ENCODE measurements at places on chromosomes 6 and 20.

- no peak for DNase-seq
These were observed 497.1 kb downstream of the CD83 start for GRCh38 chr6:14614631-14615030.

GRCh38 chr20:37803438-37804307 lies 99.3 kb upstream of the VSTM2L start:
- DNase-seq = peak; percentile 93

- no peak for DNase-seq
These were observed 188.2 kb upstream of the PREP start for GRCh38 chr6:105591053-105591452.

- no peak for DNase-seq
These were observed 32.6 kb downstream of the MRPL14 start for GRCh38 chr6:44094403-44095242.

GRCh38 chr6:157440171-157440570 lies 59.2 kb downstream of the ZDHHC14 start:
- DNase-seq = no peak

- DNase-seq = peak; percentile 74
These were observed 248.0 kb downstream of the CDH26 start for GRCh38 chr20:60206259-60206658.

DNA sequence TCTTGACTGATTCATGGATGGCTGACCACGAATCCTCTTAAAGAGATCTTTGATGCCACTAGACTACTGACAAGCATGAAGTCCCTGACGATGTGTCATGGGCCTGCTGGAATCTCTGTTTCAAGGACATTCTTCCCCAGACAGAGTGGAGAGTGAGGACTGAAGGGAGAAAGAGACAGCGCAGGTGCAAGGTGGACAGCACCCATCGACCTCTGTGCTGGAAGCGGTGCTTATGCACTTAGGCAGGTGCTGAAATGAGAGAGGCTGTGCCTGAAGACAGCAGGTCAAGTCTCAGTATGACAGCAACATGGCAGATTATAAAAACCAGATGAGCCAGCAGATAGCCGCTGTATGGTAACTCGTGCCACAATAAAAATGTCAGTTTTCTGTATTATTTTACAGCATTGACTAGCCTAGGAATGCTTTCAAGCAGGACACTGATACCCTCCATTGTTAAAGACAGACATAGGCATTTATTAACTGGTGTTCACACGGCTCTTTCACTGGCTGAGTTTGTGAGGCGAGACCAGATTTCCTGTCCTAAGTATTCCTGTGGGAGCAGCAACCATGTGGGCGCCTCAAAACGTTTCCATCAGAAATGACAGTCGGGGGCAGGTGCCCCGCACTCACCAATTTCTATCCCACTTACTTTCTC lies 47.5 kb downstream of the FOXC1 start:
- peak; percentile 64 for DNase-seq

DNA sequence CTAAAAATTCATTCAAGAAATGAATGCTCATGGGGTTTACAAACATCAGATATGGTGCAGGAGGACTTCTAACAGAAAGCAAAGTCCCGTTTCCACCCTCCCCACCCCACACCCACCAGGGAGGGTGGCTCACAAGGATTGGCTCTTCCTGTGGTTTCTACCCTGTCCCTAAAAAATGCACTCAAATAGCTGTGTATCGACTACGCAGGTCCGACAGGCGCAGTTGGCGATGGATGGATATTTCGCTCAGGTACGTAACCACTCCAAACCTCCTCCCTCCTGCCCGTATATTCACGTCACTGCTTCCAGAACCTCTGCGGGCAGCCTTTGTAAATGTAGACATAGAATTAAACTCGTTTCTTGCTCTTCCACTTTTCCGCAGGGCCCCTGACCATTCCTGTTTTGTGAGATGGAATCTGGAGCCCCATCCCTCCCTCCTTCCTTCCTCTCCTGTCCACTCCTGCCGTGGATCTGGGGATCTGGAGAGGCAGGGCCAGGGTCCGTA lies 264.3 kb downstream of the BMP7 start:
- no peak for DNase-seq

DNA sequence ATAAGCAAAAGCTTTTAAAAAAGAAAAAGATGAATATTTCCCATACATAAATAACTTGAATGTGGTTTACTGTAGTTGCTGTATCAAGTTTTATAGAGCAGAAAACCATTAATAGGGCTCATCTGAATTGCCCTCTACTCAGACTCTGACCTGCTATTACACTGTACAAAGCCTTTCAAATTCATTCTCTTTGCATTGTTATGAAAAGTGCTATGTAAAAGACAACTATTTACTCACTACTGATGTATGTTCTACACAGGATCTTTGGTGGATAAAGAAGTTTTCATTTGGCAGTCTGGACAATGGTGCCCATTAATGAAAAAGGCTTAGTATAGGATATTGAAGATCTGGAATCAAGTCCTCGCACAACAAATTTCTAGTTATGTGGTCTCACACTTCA lies 199.1 kb upstream of the RUNX2 start:
- no peak for DNase-seq

DNA sequence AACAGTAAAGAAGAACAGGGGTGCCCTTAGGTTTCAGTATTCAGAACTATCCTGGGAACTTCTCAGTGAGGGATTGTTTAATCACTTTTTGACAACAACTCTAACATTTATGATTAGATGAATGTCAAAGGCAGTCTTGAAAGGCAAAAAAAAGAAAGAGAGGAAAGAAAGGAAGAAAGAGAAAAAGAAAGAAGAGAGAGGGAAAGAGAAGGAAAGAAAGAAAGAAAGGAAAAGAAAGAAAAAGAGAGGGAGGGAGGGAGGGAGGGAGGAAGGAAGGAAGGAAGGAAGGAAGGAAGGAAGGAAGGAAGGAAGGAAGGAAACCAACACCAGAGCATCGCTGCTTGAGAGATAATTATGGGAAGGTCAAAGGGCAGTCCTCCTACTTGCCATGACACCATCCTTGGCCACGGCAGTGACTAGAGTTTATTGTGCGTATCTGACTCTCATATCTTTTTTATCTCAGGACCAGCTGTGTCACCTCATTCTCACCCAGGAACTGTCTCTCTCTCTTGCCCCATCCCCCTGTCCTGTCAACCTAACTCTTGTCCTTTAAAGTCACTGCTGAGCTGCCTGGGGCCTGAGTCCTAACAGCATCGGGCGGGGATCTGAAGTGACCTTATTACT lies 96.8 kb upstream of the ATXN1 start:
- no peak for DNase-seq

DNA sequence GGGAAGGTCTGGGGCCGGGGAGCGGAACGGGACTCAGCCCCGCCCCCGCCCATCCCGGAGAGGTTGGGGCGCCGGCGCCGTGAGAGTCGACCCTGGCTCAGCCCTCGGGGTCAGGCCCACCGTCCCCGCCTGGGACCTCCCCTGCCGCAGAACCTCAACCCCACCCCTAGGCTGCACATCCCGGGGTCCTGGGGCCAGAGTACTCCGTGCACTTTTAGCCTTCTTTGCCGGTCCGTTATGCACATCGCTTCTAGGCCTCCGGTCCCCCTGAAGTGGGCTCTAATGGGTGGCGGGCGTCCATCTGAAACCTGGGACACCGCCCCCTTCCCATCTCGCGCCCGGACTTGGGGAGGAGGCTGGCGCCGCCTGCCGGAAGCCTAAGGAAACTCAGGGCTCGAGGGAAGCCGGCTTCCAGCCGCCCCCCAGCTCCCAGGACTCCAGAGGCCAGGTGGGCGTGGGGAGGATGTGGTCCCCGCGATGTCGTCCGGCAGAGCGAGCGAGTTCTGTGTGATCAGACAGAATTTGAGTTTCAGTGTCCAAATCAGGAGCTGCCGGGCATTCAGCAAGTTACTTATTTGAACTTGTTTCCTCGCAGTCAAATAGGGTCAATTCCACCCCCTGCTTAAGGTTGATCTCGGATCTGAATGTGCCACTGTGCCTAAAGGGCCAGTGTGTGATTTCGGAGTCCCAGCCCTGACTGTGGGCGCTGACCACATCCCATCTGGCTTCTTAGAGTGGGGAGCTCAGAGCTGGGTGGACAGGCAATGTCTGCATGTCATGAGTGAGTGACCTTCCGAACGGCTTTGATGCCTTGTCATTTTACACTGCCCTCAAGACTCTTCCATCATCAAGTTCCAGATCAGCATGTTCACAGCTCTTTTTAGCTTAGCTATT lies 47.6 kb downstream of the CPXM1 start:
- peak; percentile 76 for DNase-seq

DNA sequence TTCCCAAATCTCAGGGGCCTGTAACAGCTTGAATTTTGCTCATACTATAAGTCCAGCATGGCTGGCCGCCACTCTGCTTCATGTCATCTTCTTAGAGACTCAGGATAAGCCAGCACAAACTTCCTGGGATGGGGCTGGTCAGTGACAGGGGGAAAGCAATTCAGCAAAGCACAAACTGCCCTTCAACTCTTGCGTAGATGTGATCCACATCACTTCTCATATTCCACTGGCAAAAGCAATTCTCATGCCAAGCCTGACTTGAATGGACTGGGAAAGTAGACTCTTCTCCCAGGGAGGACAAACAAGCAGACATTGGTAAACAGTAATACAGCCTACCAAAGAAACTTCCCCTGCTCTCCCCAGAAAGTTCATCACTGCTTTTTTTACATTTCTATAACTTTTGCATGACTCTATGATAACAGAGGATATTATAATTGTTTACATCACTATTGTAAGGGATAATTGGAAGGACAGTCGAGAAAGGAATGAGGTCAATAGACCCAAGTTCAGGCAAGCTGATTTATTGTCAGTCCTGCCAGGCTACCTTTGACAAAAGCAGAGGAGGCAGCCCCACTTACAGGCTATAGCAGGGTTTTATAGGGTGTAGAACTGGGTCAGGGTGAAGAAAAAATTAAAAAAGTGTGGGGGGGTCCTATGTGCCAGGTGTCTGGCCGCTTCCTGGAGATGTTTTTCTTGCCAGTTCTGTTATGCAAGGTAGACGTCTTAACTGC lies 37.4 kb downstream of the RBM24 start:
- DNase-seq = peak; percentile 31

- no peak for DNase-seq
These were observed 66.8 kb downstream of the SCAND1 start for GRCh38 chr20:35887393-35888064.

DNA sequence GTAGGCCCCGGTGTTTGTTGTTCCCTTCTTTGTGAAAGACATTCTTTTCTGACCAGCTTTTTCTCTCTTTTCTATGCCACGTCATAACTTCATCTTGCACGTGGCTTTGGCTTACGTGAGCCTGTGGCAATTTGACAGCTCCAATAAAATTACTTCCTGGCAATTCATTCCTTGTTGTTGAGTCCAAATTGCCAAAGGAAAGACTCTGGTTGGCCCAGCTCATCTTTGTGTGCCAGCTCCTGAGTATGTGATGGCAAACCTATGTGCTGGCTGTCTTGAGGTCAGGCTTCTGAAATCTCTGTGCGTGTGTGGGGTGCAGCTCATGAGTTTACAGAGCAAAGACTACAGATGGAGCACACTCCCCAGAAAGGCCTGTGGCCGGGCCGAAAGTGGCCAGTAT lies 272.5 kb upstream of the SGK1 start:
- peak; percentile 4 for DNase-seq

DNA sequence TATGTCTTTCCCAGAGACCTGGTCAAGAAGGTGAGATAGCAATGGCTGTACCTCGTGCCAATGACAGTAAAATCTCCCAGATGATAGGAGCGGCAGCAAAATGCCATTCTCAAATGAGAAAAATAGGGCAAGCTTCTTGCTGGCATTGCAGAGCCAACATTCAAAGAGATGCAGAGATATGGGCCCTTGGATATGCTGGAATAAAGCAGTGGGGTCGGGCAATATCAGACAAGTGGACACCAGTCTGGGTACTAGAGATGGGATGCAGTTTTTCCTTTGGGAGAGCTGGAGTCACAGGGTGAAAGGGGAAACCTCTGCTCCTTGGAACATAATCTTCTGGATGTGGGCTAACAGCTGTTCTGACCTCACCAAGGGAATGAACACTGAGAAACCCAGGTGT lies 29.0 kb downstream of the GSTA4 start:
- no peak for DNase-seq

DNA sequence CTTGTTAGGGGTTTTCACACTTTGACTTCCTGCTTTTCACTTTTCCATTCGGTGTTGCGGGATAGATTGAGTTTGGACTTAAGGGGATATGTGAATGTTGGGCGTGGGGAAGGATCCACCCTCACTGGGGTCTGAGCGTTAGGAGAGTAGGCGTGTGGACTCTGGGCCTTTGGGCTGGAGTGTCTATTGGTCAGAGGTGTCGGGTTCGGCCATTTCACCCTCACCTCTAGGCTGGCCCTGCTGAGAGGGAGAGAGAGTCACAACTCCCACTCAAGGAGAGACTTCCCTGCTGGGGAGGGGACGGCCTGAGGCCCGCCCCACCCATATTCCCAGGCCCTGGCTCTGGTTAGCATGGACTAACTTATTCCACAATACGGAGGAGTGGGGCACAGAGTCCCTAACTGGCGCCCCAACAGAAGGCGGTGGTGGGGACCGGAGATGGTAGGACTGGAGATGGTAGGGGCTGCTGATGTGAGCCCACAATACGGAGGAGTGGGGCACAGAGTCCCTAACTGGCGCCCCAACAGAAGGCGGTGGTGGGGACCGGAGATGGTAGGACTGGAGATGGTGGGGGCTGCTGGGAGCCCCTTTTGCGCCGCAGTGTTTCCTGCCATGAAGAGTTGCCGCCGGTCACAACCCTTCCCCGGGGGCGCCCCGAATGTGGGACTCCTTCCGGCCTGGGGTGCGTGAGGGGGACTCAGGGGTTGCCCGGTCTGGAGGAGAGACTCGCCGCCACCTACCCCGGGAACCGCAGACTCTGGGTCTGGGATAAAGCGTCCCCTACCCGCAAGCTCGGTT lies 1.4 kb upstream of the PTPRA start:
- DNase-seq = peak; percentile 16

DNA sequence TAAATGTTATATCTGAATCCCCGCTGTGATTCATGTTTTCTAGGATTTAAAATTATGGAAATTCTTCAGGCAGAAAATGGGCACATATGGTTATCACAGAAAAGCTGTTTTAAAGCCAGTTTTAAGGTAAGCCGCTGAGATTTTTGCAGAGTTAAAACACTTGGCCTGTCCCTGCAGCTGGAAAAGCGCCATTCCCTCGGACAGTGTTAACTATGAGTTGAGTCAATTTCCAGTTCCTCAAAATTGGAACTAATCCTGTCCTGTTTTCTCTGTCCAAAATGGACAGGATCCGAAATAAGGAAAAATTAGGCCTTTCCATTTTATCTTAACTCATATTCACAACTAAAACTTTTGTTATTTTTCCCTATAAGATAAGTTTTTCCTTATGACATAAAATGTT lies 225.2 kb downstream of the SAMD5 start:
- DNase-seq = peak; percentile 19

GRCh38 chr6:2796861-2797260 lies 31.7 kb downstream of the WRNIP1 start:
- no peak for DNase-seq

DNA sequence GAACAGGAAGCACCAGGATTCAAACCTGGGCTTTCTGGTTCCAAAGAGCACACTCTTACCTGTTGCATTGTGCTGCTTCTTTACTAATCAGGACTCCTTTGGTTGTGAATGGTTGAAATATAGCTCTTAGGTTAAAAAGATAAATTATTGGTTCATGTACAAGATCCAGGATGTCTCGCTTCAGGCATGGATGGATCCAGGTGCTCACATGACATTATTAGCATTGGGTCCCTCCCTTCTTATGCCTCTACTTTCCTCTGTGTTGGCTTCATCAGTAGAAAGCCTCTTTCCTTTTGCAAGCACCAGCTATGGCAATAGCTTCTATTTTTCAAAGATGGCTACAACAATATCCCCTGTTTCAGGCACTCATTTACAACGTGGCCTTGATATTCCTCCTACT lies 217.7 kb upstream of the SULF2 start:
- DNase-seq = no peak

All from eye (tissue), 1 donor.